Fibroblast of skin of right biceps (primary cell): ENCODE measurements at places on chromosomes 12 and 14.

DNA sequence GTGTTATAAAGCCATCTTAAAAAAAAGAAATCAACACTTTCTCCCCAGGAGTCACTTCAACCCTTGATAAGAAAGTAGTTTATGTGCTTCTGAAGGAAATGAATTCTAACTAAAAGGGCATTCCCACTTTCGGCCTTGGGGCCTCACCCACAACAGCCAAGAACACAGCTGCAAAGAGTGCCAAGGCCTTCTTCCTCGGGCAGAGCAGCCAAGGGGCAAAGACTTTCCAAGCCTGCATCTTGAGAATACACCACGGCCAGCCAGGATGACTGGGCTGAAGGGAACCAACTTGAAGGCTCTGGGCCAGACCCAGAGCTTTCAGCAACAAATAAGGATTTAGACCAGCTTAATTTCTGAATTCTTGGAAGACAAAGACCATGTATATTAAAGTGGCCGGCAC is 60.4 kb upstream of the FOXN3 start:
- DNase-seq: no peak

DNA sequence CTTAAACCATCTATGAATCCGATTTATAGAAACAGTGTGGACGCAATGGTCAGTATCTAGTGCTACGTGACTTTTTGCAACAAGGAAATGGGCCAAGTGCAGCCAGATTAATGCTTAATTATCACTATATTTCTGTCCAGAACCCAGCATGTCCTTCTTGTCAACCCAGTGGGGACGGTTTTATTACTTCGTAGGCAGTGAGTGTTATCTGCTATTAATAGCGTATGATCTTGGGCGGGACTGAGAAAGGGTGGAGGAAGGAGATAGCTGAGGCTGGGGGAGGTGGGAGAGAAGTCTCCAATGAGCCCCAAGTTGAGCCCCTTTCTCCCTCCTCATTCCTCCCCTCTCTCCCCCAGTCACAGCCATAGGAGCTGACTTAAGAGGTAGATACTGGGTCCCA is 59.7 kb upstream of the FAM222A start:
- DNase-seq: no peak

GRCh38 chr12:79764641-79765040 is 73.9 kb upstream of the PAWR start:
- DNase-seq: peak; percentile 17

DNA sequence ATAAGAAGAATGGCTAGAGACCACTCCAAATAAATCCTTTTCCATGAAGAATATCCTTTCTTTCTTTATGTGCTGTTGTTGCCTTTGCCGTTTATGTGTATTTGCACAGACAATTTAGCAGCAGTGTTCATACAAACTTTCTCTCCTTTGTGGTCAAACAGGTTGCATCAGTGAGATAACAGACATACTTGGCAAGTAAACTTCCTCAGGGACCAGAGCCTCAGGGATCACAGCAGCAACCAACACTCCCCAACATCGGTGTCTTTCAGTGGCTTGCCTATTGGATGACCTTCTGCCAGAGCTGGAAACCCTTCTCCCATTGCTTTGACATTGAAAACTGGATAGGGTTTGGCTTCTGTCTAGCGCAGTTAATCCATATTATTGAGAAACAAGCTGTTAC is 252.2 kb downstream of the BTG1 start:
- DNase-seq: no peak

GRCh38 chr12:15808652-15809051 is 19.5 kb upstream of the EPS8 start:
- DNase-seq: peak; percentile 48

DNA sequence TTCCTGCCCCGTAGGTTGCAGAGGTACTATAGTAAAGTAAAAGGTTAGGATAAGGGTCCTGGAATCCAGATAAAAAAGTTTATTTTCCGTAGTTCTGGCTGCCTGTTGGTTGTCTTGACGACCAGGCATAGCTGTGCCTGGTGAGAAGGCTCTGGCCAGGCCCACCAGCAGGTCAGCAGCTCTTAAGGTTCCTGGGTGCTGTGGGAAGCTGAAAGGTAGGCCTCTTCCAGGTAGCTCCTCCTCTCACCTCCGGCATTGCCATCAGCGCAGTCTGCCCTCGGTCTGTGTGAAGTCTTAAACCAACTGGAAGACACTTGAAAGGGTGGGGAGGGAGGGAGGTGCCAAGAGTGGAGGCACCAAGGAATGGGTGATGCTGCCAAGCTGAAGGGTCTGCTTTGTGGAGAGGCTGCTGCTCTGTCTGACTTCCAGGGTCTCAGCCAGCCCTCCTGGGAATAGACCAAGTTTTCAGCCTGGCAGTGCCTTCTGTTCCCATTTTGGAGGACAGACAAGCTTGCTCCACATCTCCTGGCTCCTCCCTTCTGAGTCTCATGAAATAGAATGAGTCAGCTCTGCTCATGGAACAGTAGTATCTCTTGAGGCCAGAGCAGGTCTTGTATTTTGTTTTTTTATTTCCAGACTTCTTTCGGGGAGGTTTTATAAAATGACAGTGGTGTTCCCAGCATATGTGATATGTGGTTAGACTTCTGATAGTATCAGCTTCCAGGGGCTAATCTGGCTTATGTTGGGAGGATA is 5.2 kb upstream of the ACADS start:
- peak; percentile 36 for DNase-seq

- DNase-seq: no peak
Measured at GRCh38 chr12:43973385-43973784, 137.5 kb downstream of the TMEM117 start.

DNA sequence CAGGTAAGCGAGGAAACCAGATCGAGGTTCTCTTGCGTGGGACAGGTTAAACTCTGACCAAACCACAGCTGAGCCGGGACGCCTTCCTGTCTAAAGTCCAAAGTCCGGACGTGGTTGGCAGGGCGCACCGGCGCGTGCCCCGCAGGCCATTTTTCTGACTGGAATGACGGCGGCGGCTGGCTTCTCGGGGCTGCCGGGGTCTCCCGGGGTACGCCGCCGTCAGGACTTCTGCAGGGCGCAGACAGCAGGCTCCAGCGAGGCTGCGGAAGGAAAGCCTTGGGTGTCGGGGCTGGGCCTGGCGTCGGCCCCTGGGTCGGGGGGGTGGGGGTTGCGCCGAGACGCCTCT is 32.8 kb downstream of the MIA2 start:
- no peak for DNase-seq

DNA sequence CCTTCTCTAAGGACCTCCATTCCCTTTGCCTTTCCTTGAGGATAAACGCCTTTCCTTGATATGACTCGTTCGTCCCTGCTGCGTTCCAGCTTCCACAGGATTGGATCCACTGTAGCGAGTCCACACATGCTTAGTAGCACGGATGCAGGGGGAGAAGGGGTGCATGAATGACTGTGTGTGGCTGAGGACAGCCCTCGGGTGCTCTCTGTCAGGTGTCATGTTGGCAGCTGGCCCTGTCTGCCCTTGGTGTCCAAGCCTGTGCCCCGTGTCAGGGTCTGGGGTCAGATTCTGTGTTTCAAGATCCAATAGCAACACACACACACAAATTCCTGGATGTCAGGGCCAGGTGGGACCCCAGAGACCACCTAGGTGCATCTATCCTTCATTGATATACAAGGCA is 17.5 kb upstream of the KRT80 start:
- peak; percentile 45 for DNase-seq

GRCh38 chr12:64010069-64010686 is 165.7 kb downstream of the SRGAP1 start:
- DNase-seq: peak; percentile 76

DNA sequence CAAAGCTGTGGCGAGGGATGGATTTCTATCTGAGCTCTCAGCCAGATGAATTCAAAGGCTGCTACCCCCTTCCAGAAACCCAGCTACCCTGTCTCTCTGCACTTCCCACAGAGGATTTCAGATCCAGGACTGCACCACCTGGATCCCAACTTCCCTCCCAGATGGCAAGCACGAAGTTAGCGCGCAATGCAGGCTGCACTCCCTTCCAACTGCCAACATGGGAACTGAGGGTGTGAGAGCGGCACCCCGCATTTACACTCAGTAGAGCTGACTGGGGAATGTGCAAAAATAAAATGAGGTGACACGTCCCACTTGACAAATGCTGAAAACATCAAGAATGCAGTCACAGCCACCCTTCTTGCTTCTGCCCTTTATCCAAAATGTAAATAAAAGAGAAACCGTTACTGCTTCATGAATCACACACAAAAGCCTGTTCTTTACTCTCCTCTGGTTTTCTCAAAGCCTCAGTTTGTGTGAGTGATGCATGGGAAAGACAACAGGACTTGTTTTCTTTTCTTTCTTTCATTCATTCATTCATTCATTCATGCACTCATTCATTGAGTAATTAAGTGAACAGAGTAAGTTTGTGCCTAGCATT is 85.7 kb downstream of the ITPK1 start:
- DNase-seq: no peak

DNA sequence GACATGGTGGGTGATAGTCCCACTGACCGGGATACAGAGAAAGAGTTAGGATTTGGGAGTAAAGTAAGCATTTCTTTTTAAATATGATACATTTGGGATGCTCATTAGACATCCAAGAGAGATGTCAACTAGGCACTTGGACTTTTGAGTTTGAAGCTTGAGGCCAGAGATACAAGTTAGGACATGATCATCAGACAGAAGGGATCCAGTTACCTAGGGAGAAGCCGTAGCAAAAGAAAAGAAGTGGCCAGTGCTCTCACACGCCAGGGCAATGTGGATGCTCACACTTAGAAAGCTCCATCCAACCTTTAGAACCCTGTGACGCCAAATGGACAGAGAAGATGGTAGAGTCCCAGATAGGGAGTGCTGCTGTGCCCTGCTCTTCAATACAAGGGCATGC is 14.0 kb upstream of the STON2 start:
- no peak for DNase-seq
